ENCODE measurements at places on chromosomes 16 and 17.

- DNase-seq: peak; percentile 75
These were observed 13.2 kb upstream of the AURKB start for GRCh38 chr17:8223356-8224126.

GRCh38 chr17:77872714-77873499 is 85.6 kb upstream of the TNRC6C start:
- no peak for DNase-seq

DNA sequence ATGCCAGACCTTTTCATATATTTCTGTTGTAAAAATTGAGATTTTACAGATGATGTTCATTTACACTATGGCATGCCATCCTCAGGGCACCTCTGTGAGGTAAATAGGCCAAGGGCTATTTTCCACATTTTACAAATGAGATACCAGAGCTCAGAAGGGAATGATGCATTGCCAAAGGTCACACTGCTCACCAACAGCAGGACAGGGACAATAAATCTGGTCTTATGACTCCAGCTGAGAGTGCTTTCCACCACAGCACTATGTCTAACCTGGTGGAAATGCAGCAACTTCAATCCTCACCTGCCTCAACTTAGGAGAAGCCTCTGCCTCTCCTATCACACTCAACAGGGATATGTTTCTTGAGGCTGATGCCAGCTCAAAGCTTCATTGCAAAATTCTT is 40.6 kb downstream of the GRIN2A start:
- DNase-seq: no peak

DNA sequence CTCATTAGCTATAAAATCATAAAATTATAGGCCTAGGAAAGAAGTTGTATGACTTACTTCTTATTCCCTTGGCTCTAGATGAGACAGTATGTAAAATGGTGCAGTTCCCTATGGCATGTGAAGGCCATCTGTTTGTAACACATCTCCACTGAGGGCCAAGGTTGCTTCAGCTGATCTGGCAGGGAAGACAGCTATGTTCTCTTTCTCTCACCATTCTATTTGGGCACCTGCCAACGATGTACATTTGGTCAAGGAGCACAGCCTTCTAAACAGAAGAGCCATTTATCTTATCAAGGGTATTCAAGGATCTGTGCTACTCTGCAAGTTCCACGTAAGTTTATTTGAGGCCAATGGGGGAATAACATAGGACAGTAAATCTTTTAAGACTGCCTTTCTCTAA is 129.8 kb upstream of the TOM1L1 start:
- no peak for DNase-seq

GRCh38 chr16:46830417-46830901 is 521 bp downstream of the C16orf87 start:
- DNase-seq: peak; percentile 3

- DNase-seq: peak; percentile 71
These were observed 12.4 kb downstream of the SNTB2 start for GRCh38 chr16:69199382-69199781.

DNA sequence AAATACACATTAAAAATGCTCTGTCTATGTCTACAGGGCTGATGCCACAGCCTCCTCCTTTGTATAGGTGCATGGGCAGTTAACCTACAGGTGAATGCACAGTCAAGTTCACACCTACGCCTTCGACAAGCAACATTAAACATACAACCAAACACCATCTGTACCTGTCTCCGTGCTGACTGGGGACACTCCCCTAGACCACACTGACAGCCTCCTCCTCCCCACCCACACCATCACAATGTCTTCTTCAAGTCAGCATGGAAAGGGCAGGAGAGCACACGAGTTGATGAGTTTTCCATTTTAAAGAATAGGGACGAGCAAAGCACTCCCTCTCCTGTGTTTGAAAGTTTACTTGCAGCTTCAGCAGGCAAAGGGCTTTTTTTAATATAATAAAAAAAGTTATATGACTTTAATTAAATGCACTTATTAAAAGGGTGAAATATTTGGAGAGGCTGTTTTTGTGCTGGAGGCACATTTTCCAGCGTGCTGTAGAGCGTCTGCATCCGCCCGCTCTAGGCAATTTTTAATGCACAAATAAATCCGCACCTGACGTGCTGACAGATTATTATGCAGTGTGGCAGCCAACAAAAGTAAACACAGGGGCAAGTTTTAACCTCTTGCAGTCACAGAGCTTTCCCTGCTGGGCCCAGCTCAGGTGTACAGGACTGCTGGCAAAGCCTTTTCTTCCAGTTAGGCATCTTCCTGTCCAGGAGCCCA is 367.9 kb downstream of the SOX9 start:
- DNase-seq: no peak

DNA sequence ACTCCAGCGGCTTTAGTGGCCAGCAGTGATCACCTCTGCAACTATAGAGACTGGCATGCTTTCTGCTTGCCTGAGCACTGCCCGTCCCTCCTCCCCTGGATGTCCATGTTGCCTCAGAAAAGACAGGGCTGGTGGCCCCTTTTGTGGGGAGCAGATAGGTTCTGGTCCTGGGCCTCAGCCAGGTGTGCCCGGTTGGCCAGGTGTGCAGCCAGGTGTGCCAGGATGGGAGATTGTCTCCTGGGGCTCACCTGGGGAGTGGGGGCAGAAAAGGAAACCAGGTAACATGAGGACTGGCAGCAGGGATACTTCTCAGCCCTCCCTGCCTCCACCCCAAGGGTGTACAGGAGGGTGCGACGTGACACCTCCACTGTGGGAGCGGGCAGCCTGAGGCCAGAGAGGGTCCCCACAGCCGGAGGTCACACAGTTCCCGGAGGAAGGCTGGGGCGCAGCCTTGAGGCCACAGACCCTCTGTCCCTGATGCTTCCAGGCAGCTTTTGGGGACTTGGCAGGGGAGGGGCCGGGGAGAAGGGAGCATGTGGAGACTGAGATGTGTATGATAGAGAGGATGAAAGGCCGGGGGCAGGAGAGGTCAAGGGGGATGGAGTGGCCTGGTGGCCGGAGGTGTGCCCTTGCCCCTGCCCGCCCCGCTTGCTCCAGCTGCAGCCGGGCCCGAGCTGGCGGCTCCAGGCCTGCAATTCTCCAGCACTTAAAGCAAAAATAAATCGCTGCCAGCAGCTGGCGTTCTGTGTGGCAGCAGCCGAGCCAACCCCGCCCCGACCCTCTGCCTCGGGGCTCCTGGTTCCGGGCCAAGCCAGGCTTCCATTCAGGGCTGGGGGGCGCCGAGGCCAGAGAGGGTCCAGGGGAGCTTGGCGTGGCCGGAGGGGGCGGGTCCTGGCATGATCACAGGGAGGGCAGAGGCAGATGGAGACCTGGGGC is 6.7 kb downstream of the KCNJ12 start:
- DNase-seq: no peak

- peak; percentile 58 for DNase-seq
These were observed 82.0 kb upstream of the PLCG2 start for GRCh38 chr16:81696961-81697615.

GRCh38 chr17:80252871-80253270 is 7.8 kb upstream of the RNF213 start:
- peak; percentile 78 for DNase-seq

GRCh38 chr17:2982854-2983253 is 80.6 kb downstream of the OR1D5 start:
- DNase-seq: no peak

GRCh38 chr16:86498671-86499439 is 11.5 kb upstream of the FOXF1 start:
- no peak for DNase-seq

DNA sequence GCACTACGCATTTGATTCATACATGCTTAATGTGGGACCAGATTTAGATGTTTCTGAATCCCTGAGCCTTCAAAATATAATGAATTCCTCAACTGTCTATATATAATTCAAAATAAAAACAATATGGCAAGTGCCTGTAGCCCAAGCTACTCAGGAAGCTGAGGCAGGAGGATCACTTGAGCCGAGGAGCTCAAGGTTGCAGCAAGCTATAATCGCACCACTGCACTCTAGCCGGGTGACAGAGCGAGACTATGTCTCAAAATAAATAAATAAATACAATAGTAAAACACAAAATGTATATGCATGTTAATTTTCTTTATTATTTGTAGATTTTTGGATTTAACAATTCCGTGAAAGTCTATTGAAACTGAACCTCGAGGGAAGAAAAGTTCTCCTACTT is 50.6 kb upstream of the IRX6 start:
- no peak for DNase-seq

- DNase-seq: no peak
These were observed 192.6 kb downstream of the CPPED1 start for GRCh38 chr16:12611006-12611477.

- peak; percentile 95 for DNase-seq
These were observed 78.8 kb downstream of the WIPI1 start for GRCh38 chr17:68378268-68379176.

DNA sequence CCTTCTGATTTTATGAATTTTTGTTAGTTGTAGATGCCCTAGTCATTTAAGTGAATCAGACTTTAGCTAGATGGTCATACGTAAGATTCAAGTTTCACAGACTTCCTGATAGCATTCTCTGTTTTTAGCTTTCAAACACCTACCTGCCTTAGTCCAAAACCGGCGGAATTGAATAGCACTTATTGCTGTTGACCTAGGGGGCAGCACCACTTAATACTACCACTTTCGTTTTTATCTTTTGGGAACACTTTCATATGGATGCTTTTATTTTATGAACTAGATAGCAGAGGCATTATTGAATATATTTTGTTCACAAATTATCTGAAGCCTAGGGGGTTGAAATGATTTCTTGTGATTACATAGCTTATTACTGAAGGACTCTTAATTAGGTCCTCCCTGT is 31.5 kb downstream of the TADA2A start:
- DNase-seq: no peak

DNA sequence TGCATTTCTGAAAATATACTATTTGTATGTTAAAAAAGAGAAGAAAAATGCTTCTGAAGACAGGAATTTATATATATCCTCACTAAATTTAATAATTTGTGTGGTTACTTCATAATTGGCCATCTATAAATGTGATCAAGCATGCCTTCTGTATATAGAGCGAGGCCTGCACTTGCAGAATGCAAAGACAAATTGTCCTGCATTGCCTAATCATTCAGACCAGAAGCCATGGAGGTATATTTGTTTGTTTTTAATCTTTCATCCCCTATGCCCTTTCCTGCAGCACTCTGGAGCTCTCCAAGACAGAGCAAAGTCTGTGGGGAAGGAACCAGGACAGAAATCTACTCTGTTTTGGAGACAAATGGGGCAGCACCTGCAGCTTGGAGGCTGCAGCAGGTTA is 23.8 kb upstream of the DDX52 start:
- DNase-seq: no peak

DNA sequence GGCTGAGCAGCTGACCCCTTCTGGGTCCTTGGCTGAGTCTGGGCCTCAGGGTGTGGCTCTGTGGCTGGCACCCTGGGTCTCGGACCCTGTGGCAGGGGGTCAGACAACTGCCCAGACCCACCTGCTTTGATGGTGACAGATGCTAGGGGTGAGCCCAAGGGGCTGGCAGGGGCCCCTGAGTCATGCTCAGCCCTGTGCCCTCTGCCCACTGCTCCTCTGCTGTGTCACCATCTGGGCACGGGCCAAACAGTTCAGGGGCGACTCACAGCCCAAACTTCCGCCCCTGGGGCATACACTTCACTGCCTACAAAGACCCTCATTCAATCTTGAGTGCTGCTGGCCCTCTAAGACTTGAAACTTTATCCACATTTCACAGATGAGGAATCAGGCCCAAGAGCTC is 5.7 kb downstream of the ADGRG1 start:
- peak; percentile 66 for DNase-seq

DNA sequence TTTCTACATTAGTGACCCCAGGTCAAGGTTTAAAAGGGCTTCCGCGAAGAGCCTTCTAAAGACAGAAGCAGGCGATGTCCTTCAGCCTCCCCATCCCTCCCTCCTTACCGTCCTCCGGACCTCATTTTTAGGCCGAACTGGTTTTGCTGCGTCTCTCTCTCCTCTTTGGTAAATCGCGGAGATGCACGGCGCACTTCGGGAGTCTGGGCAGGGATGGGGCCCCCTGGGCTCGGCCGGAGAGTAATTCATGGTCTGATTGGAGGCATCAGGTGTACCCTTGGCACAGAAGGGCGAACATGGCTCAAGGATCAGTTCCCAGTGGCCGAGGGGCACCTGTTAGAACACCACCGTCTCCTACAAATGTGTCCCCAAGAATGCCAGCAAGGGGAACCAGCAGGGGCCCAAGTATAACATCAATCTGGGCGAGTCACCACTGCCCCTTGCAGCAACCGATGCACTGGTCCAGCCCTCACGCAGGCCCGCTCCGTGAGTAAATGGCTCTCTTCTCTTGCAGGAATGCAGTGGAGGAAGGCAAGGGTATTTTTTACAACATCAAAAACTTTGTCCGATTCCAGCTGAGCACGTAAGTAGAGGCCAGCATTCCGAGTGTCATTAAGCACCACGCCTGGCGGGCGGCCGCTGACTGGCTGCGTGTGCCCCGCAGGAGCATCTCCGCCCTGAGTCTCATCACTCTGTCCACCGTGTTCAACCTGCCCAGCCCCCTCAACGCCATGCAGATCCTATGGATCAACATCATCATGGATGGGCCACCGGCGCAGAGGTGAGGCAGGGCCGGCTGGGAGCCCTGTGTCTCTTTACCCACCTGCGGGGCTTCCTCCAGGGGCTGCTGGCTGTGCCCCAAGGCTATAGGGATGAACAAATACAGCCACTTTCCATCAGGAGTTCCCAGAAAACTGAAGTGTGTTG is 45.6 kb downstream of the MEAK7 start:
- DNase-seq: no peak

DNA sequence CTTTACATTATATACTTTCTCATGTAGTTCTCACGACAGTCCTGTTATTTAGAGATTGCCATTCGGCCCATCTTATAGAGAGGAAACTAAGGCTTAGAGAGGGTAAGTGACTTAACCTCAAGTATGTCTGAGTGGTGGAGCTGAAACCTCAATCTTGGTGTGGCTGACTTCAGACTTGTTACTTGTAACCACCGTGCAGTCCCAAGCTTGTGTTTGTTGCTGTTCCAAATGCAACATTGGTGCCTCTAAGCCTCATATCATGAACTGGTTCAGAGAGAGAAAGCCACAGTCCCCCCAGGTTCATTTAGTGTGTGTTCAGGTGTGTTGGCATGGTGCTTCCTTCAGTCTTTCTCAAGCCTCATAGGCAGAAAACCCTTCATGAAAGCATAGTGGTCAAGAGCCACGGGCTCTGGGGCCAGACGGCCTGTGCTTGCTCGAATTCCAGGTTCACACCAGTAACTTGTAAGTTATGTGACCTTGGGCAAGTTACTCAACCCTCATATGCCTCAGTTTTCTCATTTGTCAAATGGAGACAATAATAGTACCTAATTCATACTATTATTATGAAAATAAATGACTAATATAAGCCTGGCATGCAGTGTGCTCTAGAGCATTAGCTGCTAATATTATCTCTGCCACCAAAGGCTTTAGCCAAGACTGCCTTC is 39.9 kb downstream of the CDH1 start:
- no peak for DNase-seq

DNA sequence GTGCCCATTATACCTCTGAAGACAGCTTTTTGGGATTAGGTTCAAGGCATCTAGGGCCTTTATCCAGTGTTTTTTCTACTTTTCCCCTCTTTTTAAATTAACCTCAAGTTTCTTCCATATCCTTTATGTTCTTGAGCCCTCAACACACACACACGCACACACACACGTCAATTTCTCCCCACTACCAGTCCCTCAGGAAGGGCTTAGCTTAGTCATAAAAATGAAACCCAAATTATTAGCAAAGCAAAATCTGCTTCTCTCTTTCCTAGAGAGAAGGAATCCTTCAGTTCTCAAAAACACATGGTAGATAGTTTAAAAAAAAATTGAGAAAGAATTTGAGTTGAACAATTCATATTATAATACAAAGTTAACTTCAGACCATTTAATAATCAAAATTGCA is 401.1 kb downstream of the XYLT1 start:
- no peak for DNase-seq
